ENCODE measurements at places on chromosomes 2 and 18.

DNA sequence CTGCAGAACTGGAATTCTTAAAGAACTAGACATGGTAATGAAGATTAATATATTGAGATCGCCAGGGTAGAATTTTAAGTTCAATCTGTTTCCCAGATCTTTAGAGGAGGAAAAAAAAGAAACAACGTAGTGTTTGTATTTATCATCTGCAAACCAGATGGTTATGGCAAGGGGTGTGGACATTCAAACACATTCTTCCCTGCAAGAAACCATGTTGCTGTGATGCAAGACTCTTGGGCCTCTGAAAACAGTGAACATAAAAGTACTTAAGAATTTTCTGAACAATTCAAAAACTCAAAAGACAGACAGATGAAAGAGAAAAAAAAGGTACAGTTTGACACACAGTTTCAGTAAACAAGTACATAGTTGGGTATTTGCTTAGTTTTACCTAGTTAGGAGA is 35.6 kb downstream of the COL5A2 start:
- no peak for DNase-seq

GRCh38 chr2:124112206-124112605 is 87.1 kb downstream of the CNTNAP5 start:
- DNase-seq, result no peak

- no peak for DNase-seq
Measured at GRCh38 chr18:66867653-66868052, 263.8 kb upstream of the CDH19 start.

DNA sequence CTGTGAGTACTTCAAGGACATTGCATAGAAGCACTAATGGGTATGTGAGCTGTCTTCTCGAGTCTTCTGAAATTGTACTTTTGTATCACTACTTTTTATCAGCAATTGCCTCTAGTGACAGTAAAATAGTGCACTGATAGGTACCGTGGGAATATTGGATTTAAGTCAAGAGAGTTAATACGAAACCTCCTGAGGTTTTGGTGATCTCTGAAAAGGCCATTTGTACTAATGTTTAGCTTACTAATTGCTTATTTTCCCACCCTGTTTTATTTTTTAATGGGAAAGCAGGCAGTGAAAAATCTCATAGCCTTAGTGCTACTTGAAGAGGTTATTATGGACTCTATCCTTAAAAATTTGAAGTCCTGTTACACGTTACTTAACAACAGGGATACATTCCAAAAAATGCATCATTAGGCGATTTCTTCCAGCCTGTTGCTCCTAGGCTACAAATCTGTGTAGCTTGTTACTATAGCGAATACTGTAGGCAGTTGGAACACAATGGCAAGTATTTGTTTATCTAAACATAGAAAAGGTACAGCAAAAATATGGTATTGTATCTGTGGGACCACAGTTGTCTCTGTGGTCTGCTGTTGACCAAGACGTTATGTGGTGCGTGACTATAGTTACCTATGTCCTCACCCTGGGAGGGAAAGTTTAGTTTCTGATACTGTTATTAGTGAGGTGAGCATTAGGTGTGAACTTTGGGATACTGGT is 65.9 kb downstream of the CAB39 start:
- DNase-seq, result no peak
